ENCODE measurements at places on chromosomes 16 and 17.

DNA sequence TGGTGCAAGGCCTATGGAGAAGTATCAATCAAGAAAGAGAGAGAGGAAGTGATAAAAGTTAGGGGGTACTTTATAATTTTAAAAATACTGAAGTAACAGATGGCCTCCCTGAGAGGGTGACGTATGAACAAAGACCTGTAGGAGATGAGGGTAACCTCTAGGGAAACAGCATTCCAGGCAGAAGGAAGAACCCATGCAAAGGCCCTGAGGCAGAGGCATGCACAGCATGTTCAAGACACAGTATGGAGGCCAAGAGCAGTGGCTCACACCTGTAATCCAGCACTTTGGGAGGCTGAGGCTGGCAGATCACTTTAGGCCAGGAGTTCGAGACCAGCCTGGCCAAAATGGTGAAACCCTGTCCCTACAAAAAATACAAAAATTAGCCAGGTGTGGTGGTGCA is 192.6 kb upstream of the AXIN2 start:
- DNase-seq, result no peak

- no peak for DNase-seq
Observed at GRCh38 chr17:2137342-2138098, 82.6 kb downstream of the HIC1 start.

DNA sequence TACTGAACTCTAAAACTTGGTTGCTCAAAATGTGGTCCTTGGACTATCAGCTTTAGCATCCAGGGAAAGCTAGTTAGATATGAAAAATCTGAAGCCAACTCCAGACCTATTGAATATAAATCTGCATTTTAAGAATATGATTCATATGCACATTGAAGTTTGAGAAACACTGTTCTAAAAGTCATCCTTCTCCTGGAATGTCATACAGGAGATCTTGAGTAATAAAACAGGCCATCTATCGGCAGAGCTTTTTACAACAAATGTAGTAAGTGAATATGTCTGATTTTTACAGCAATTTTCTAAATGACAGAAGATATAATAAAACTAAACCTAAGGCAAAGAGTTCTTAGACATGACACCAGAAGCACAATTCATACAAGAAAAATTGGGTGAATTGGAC is 140.4 kb downstream of the PMP22 start:
- no peak for DNase-seq

GRCh38 chr16:4535627-4536108 is 2.9 kb downstream of the CDIP1 start:
- no peak for DNase-seq

- no peak for DNase-seq
Observed at GRCh38 chr17:45011767-45012166, 39.7 kb downstream of the DCAKD start.

GRCh38 chr17:73105431-73105830 is 12.9 kb upstream of the SLC39A11 start:
- DNase-seq, result no peak

DNA sequence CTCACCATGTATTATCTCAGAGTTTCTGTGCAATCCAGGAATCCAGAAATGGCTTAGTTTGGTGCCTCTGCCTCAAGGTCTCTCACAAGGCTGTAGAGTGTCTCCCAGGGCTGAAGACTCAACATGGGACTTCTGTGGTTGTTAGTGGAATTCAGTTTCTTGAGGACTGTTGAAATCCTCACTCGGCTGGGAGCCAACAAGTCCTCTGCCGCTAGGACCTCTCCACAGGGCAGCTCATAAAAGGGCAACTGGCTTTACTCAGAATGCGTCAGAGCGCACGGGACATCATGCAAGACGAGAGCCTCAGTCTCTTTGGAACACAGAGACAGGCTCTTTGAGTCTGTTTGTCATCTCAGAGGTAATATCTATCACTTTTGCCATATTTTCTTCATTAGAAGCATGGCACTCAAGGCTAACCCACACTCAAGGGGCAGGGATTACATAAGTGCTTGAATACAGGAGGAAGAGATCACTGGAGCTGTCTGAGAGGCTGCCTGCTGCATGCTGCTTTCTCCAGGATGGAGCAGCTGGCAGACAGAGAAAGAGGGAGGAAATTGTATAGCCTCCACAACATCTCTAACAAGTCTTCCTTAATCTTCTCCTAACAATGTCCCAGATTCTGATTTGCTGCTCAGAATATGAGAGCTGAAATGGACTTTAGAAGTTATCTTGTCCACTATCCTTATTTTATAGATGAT is 97.5 kb upstream of the ASIC2 start:
- DNase-seq, result no peak

DNA sequence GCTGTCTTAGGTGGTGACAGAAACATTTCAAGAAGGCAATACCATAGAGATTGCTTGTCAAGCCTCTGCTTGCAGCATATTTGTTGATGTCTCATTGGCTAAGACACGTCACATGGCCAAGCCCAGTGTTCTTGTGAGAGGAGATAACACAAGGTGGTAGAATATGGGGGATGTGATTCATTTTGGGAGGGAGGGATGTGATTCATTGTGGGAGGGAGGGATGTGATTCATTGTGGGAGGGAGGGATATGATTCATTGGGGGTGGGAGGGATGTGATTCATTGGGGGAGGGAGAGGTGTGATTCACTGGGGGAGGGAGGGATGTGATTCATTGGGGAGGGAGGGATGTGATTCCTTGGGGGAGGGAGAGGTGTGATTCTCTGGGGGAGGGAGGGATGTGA is 470.5 kb upstream of the SALL1 start:
- no peak for DNase-seq

DNA sequence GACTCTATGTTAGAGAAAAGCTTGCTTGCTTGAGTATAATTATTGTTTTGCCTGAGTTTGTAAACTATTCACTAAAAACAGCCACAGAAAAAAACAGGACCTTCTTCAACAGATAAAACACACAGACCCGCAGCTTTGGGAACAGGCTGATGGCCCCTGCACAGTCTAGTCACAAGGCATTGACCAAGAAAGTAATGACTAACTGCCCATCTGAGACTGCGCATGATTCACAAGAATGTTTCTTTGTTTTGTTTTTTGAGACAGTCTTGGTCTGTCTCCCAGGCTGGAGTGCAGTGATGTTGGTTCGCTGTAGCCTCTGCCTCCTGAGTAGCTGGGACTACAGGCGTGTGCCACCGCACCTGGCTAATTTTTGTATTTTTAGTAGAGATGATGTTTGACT is 2.8 kb upstream of the ZKSCAN2 start:
- no peak for DNase-seq

- DNase-seq, result no peak
Observed at GRCh38 chr17:62101090-62101489, 36.0 kb upstream of the MED13 start.

DNA sequence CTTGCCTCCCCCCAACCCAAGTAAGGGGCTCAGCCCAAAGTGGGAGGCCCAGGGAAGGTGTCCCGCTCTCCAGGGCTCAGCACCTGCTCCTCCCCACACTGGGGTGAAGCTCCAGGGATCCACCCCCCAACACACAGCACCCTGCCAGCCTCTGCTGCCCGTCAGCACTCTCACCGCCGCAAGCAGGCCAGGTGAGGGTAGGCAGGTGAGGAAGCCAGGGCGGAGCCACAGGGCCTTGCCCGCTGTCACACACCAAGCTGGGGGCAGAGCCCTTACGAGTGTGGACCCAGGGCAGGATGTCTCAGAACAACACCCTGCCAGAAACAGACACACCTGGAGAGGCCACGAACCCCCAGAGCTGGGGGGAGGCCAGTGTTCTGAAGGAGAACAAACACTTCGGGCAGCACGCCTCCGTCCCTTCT is 19.5 kb downstream of the PLLP start:
- DNase-seq, result no peak

- DNase-seq, result no peak
Observed at GRCh38 chr17:49585422-49586027, 9.9 kb downstream of the NXPH3 start.

DNA sequence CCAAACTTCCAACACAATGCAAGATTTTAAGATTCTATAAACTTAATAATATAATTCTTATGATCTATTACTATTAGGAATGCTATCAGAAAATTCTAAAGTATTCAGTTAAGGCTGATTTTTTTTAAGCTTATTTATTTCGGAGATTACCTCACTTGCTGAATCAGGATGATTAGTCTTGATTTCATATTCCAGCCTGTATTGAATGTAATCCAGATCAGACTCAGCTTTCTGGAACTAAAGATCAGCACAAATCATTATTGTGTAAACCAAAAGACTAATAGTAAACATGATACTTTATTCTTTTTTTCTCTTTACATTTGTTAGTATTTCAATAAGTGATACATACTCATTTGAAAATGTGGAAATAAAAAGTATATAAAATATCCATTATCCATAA is 23.9 kb downstream of the SKA2 start:
- DNase-seq, result no peak

Measured in left ventricle myocardium superior (tissue), 1 donor.